ENCODE measurements at places on chromosomes 2 and 18.

GRCh38 chr2:126661702-126662500 lies 5.9 kb downstream of the GYPC start:
- no peak for DNase-seq

GRCh38 chr2:190881084-190881597 lies 520 bp downstream of the GLS start:
- no peak for DNase-seq

GRCh38 chr2:23093513-23093912 lies 291.5 kb upstream of the KLHL29 start:
- no peak for DNase-seq

DNA sequence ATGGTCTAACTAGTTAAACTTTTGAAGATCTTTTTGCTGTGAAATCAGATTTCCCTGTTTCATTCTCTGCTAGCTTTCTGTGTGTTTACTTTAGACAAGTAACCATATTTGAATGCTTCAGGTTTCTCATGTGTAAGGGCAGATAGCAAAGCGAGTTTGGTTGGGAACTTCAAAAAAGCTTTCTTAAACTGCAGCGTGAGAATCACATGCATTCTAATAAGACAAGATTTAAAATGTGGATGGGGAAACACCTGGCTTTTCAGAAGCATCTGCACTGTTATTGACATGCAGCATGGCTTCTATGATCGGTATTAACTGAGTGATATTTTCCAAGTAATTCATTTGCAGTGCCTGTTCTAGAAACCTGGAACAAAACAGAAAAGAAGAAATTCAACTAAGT lies 119.3 kb downstream of the ABCA12 start:
- no peak for DNase-seq

GRCh38 chr2:62478093-62478580 lies 27.9 kb downstream of the TMEM17 start:
- no peak for DNase-seq

DNA sequence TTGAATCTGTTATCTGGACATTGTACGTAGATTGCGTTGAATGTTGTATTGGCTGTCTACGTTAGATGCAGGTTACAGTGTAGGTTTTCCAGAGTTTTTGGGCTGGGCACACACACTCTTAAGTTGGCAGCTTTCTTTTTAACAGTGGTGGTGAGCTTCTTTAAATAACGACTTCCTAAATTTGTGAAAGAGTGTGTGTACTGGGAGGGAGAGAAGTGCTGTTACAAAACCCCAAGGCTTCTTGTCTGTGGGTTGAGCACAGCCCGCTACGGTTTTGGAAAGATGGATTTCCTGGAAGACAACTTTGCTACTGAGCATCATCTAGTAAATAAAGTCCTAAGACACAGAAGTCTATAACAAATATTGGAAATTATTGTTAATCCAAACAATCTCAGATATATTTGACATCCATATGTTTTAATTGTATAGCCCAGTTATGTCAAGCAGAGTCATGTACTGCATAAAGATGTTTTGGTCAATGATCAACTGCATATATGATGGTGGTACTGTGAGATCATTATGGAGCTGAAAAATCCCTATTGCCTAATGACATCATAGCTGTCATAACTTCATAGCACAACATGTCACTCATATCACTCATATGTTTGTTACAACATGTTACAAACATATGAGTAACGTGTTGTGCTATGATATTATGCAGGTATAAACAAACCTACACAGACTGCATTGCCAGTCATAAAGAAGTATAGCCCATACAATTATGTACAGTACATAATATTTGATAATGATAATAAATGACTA lies 7.9 kb upstream of the THUMPD2 start:
- no peak for DNase-seq

GRCh38 chr2:240672076-240672700 lies 10.5 kb downstream of the AQP12B start:
- no peak for DNase-seq

DNA sequence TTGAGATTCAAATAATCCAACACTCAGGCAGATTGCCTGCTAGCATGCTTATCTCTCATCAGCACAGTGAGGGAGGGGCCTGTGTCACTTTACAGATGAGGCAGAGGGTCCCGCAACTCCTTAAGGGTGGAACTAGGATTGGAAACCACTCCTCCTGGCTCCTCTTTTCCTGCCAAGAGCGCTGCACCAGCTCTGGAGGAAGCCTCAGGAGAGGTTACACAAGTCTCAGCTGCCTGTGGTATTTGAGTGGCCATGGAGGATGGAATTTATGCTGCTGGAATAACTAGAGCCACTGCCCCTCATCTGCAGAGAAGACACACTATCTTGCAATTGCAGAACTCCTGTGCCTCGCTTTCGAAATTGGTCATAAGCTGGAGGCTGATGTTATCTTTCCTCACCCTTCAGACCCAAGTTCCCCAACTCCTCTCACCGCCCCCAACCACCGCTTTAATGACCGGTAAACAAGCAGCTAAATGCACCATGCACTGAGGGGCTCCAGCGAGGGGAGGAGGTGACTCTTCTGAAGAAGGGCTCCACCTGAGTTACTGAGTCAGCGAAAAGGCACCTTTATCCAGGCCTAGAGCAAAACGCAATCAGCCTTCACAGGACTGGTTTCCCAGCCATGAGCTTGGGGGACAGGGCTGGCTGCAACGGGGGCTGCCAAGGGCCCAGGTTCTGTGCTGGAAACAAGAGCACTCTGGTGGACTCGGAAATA lies 245.8 kb downstream of the SOX11 start:
- no peak for DNase-seq

DNA sequence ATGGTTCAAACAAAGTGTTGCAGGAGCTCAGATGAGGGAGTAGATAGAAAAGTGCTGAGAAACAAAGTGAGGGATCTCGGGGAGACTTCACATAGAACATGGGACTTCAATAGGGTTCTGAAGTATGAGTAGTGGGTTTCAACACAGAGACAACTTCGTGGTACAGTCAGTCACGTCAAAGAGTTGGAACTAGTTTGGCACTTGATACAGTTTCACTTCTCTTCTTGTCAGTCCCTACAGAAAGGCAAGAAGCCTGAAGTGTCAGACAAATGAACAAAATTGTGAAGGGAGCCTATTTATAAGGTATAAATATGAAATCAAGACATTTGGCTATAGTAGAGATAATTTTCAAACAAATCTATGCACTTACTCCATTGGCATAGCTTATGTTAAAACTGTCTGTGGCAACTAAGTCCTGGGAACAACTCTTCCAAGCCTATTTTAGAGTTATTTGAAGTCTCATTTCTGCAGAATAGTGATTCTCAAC lies 338.0 kb downstream of the TDRD15 start:
- no peak for DNase-seq

DNA sequence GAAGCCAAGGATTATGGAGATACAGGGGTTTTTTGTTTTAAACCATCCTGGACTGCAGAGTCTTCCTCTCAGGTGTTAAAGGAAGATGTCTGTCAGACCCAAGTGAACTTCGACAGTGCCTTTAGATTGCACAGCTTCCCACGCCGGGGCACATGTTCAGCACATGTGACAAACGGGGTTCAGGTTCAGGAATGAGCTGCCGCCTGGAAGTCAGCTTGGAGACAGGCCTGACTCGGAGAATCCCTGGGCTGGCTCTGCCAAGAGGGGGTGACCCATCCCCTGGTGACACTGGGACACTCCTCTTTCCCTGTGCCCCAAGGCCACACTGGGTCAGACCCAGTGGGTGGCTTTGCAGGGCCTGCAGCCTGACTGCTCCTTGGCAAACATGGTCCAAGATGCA lies 359.3 kb upstream of the SALL3 start:
- no peak for DNase-seq

- no peak for DNase-seq
Observed at GRCh38 chr2:50782543-50782942, 249.4 kb downstream of the NRXN1 start.

GRCh38 chr2:170533156-170533555 lies 182.0 kb upstream of the SP5 start:
- no peak for DNase-seq

- no peak for DNase-seq
Observed at GRCh38 chr2:106596844-106597243, 109.7 kb downstream of the CD8B2 start.
